ENCODE measurements at places on chromosomes 5 and 9. TPM values are rescaled to one million over a fixed set of nuclear protein-coding genes. Genes with fewer than 3 reads are reported as not detected.

GMCL2 gene
- not detected for total RNA-seq

NELFB gene
- total RNA-seq = 75.9 TPM

PRELID2 gene
- 23.5 TPM for total RNA-seq

DRD1 gene
- total RNA-seq = not detected

MEF2C gene
- 10.9 TPM for total RNA-seq

NAA35 gene
- total RNA-seq = 28.0 TPM

COL23A1 gene
- under 0.01 TPM for total RNA-seq

PIK3R1 gene
- total RNA-seq = 20.8 TPM

ABCA1 gene
- total RNA-seq = 125 TPM

GPR21 gene
- total RNA-seq = 1.5 TPM

GPR151 gene
- total RNA-seq = not detected

SLC25A2 gene
- 0.50 TPM for total RNA-seq

BHMT gene
- not detected for total RNA-seq

PHF24 gene
- total RNA-seq = 0.11 TPM

ADAMTS2 gene
- 31.4 TPM for total RNA-seq

RCL1 gene
- 11.2 TPM for total RNA-seq

TAF11L12 gene
- not detected for total RNA-seq

RNF208 gene
- total RNA-seq = 0.25 TPM

FAM151B gene
- 4.6 TPM for total RNA-seq

PPP1R26 gene
- total RNA-seq = 22.9 TPM

FAM153A gene
- 0.62 TPM for total RNA-seq

SH2D3C gene
- 0.11 TPM for total RNA-seq

SPATA31C2 gene
- not detected for total RNA-seq

CCL27 gene
- not detected for total RNA-seq

SMIM33 gene
- total RNA-seq = not detected

GRM6 gene
- not detected for total RNA-seq

KIF4B gene
- total RNA-seq = under 0.01 TPM

AQP3 gene
- 0.89 TPM for total RNA-seq

CKMT2 gene
- 25.2 TPM for total RNA-seq

FOXD4 gene
- total RNA-seq = not detected

BASP1 gene
- total RNA-seq = 163 TPM

GFI1B gene
- not detected for total RNA-seq

ARL14EPL gene
- total RNA-seq = 0.89 TPM
